ENCODE measurements at places on chromosomes 6 and 20.

GRCh38 chr6:53862662-53863462, 68.1 kb downstream of the LRRC1 start:
- DNase-seq, result peak; percentile 50

GRCh38 chr6:86355271-86355670, 582.1 kb upstream of the HTR1E start:
- DNase-seq, result no peak

GRCh38 chr20:63176427-63177133, 39.4 kb downstream of the YTHDF1 start:
- DNase-seq, result no peak

- no peak for DNase-seq
These were observed 5.5 kb downstream of the EDN1 start for GRCh38 chr6:12295558-12296254.

DNA sequence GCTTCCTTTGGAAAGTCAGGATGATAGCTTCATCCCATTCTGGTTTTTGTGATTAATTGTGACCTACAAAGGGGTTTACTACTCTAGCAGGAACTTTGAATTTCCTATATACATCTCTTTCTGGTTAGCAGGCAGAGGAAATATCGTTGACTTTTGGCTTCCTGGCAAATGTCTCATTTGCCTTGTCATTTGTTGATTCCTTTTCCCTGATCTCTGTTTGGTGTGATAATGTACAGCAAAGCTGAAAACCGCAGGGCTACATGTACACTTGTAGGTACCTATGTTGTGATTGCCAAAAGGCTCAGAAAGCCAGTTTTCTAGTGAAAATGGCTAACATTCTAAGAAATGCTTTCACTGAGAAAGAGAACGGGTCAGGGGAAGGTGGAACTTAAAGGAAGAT, 44.3 kb downstream of the TOP1 start:
- no peak for DNase-seq

DNA sequence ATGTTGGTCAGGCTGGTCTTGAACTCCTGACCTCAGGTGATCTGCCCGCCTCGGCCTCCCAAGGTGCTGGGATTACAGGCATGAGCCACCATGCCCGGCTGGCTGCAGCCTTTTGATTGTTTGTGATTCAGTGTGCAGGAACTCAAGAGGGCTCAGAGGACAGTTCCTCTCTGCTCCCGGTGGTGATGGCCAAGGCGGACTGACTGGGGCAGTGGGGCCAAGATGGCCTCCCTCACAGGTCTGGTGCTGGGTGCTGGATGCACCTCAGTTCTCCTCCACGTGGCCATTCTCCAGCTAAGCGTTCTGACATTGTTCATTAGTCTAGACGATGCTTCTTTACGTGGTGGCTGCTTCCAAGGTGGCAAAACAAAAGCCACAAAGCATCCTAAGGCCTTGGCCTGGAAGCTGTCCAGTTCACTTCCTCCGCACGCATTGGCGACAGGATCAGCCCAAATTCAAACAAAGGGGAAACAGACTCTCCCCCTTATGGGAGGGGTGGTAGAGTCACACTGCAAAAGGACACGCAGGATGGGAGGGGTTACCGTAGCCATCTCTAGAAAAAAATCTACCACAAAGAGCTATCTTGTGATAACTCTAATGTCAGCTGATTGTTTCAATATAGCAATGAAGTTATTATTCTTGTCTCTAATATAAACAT, 146.9 kb downstream of the FOXC1 start:
- DNase-seq, result no peak

DNA sequence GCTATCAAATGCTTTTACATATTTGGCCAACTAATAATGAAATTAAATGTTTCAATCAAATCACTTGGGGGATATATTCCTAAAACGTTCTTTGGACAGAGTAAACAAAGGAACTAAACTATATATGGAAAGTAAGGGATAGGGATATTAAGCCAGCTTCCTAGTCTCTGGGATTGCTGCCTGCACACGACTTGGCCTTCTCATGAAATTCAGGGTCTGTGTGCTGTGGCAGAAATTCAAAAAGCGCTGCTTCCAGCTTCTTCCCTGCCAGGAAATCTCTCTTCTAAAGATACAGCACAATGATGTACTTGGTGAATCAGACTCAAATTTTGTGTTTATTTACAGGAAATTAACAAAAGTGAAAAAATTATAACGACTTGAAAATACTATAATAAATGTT, 206.3 kb upstream of the RAB32 start:
- DNase-seq, result no peak

GRCh38 chr6:113829696-113830045, 27.5 kb upstream of the MARCKS start:
- DNase-seq, result peak; percentile 70

GRCh38 chr6:101614774-101615173, 221.3 kb downstream of the GRIK2 start:
- peak; percentile 60 for DNase-seq

DNA sequence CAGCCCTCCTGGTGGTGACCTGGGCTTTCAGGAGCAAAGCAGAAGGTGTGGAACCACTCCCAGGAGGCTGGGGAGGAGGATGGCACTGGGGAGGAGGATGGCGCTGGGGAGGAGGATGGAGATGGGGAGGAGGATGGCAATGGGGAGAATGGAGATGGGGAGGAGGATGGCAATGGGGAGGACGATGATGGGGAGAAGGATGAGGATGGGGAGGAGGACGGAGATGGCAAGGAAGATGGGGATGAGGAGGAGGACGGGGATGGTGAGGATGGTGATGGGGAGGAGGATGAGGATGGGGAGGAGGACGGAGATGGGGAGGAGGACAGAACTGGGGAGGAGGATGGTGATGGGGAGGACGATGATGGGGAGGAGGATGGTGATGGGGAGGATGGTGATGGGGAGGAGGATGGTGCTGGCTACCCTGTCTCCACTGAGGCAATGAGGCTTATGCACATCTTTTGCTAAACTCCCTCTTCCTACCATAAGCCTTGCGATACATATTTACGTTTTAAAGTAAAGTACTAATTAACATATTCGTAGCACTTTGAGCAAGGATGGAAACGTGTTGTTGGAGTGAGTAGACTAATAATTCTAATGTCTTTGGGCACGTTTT, 7.4 kb downstream of the SMOC2 start:
- no peak for DNase-seq

GRCh38 chr6:45073771-45074170, 254.4 kb upstream of the RUNX2 start:
- DNase-seq, result peak; percentile 47

GRCh38 chr20:50450881-50451752, 59.1 kb upstream of the PTPN1 start:
- DNase-seq, result peak; percentile 88

DNA sequence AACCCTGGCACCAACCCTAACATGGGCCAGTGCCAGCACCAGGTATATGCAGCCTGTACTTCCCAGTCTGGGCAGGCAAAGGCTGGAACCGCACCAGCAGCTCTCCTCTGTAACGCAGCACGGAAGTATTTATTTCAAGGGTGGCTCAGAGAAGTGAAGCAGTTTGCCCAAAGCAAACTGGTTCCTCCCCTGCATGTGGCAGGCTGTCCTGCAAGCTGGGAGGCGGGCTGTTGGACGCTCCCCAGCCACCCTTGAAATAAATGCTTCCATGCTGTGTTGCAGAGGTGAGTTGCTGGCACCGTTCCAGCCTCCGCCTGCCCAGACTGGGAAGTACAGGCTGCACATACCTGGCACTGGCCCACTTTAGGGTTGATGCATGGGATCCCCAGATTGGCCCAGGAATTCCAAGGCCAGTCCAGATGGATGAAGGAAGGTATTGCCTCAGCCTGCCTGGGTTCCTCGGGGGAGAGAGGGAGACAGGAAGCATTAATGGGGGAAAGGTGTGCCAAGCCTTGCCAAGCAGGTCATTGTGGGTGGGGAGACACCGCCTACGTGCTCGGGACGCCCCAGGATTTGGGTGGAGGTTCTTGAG, 49.8 kb downstream of the PPARD start:
- no peak for DNase-seq

DNA sequence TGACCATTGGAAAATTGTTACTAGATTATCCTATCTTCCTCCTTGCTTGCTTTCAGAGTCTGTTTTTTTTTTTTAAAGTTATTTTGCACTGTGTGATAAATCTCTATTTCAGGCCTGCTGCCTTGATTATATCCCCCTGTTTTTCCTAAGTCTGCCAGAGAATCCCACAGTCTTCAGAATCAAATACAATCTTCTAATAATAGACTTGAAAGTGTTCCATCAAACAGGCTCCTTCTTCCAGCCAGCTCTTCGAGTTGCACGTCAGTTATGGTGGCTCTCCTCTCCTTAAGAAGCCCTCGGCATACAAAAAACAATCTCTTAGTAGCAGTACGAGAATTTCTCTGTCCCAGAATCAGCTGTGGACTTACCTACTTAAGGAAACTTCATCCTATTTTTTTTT, 92.9 kb upstream of the NOX3 start:
- DNase-seq, result no peak

- DNase-seq, result peak; percentile 62
These were observed 191.3 kb downstream of the OR2B2 start for GRCh38 chr6:27720607-27721580.

- no peak for DNase-seq
These were observed 21.7 kb downstream of the TMEM74B start for GRCh38 chr20:1163105-1163504.

DNA sequence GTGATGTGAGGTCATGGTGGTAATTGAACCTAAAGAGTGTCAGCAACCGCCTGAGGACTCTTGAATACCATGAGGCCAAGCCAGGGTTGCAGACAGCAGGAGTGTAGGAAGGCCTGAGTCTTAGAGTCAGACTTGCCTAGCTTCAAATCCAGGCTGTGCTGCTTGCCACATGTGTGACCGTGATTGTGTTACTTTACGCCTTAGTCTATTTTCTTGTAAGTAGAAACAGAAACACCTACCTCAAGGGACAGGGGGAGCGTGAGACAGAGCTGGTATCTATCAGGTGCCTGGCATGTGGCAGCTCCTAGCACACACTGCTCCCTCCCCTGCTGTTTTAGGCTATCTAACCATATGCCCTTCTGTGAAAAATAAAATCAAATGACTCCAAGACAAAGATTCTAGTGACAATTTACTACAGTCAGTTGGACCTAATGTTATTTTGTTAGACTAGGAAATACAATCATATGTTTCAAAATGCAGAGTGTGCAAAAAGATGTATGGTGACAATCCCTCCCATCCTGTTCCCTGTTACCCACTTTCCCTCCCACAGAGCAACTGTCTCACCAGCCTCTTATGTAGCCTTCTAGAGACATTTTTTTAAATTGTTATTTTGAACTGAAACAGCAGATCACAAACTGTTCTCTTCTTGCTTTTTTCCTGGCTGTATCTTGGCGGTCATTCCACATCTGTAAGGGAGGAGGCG, 21.7 kb downstream of the TAF8 start:
- no peak for DNase-seq

DNA sequence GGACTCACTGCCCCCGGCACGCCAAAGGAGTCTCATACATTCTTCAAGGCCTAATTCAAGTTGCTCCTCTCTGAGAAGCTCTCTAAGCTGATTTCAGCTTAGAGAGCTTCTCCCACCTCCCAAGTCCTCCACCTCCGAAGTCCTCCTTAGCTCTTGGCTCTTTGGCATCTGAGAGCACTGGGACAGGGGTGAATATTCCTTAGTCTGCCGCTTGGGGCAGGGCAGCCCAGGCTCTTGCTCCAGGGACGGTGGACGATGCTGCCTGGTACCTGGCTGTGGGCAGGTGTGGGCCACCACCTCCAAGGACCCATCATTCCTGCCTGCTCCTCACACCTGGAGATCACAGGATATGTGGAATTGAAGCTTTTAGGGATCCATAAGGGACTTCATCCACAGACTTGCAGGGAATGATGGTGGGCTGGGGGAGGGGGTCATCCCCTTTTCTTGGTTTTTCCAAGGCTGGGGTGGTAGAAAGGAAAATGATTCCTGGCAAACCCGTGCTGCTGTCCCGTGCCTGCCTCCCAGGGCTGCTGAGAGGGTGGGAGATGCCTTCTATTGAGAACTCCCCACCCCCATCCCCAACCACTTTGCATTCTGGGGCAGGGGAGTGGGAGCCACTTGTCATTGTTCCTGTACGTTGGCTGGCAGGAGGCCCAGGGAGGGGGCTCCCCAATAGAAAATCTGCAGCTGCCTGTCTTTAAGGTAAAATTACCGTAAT, 57.4 kb downstream of the ARHGAP40 start:
- peak; percentile 48 for DNase-seq

- peak; percentile 70 for DNase-seq
These were observed at the start of gene BRPF3 for GRCh38 chr6:36196113-36196879. Gene BRPF3 (plus strand): TSS chr6:36196744. CDS start chr6:36200323, 3,579 bp downstream.

GRCh38 chr6:28537065-28537464, 11.4 kb downstream of the GPX5 start:
- DNase-seq, result peak; percentile 15

DNA sequence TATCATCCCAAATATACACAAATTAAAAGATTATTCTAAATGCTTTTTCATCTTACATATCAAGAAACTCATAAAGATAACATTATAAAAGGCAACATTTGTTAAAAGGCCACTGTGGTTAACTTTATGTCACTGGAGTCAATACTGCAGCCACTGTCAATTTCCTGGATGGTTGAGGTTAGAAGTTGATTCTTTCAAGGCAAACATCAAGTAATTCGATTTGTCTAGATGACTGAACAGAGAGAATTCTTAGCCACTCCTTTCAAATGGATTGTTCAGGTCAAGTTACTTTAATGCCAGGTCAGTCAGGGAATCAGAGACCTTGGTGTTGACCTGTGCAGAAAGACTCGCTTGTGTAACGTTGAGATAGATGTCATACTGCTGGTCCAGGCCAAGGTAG, 44.4 kb upstream of the SIM1 start:
- no peak for DNase-seq

DNA sequence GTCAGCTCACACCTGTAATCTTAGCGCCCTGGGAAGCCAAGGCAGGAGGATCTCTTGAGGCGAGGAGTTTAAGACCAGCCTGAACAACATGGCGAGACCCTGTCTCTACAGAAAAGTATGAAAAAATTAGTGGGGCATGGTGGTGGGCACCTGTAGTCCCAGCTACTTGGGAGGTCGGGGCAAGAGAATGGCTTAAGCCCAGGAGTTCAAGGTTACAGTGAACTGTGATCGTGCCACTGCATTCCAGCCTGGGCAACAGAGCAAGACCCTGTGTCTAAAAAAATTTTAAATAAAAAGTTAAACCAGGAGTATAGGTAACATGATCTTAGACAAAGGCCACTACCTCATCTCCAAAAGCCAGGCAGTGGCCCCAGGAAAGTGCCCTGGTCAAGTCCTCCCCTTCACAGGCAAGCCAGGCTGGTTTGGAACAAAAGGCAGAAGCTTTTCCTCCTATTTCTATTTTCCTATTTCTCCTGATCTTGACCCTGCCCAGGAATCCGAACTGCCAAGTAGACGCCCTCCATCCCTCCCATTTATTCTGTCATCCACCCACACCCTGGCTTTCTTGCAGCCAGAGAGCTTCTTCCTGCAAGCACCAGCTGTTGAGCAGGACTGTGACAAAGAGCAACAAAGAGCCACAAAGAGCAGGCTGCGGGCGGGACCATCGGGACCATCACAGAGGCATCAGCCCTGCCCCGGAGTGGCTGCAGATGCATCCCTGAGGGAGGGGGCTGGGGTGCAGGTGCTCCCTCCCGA, 149.9 kb upstream of the AFDN start:
- no peak for DNase-seq

DNA sequence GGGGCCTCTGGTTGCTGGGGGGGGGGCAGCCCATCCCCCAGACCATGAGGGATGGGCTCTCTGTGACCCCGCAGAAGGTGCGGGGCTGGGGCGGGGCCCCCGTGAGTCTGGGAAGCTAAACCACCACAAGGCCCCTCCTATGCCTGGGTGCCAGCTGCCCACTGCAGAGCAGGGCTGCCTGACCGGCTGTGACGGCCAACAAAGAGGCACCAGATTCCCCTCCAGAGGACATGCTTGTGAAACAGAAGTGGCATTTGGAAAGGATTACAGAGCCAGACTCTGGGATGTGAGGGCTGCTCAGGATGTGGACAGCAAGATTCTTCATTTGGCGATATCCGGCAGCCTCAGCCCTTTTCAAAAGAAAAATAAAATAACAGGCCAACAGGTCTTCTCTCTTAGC, 16.5 kb upstream of the NTSR1 start:
- no peak for DNase-seq
